ENCODE measurements at places on chromosomes 3 and 15.

GRCh38 chr15:25242957-25243799 is 195.6 kb downstream of the UBE3A start:
- DNase-seq, result no peak

DNA sequence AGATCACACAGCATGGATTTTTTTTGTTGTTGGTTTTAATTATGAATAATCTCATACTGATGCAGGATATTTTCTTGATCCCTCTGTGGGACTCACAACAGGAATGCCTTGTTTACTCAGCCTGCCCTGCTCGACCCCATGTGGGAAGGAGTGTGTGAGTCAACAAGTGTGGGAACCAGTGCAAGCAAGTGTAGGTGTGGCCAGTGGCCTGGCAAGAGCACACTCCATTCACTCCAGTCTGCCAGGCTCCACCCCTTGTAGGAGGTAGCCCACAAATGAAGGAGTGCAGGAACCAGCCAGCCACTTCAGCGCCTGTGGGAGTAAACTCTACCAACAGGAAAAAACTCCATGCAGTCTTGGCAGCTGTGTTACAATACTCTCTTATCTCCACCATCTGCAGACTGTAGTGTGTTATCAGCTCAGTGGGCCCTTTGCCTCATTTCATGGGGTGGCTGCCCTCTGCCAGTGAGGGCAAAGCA is 393.6 kb downstream of the OTOL1 start:
- no peak for DNase-seq

GRCh38 chr3:179181021-179181472 is 32.9 kb downstream of the PIK3CA start:
- DNase-seq, result no peak

DNA sequence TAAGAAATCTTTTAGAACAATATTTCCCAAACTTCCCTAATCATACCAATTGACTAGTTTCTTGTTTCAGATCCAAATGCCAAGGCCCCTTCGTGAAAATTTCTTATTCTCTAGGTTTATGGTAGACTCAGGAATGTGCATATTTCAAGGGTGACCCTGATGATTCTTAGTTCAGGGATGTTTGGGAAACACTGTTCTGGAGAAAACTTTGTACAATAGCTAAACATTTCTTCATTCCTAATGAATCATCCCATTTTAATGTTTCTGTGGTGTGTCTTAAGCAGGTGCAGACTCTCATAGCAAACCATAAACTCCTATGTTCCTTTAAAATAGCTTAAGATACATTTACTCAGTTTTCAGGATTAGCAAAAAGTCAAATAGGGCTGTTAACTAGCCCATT is 314.5 kb downstream of the TIGIT start:
- DNase-seq, result no peak

DNA sequence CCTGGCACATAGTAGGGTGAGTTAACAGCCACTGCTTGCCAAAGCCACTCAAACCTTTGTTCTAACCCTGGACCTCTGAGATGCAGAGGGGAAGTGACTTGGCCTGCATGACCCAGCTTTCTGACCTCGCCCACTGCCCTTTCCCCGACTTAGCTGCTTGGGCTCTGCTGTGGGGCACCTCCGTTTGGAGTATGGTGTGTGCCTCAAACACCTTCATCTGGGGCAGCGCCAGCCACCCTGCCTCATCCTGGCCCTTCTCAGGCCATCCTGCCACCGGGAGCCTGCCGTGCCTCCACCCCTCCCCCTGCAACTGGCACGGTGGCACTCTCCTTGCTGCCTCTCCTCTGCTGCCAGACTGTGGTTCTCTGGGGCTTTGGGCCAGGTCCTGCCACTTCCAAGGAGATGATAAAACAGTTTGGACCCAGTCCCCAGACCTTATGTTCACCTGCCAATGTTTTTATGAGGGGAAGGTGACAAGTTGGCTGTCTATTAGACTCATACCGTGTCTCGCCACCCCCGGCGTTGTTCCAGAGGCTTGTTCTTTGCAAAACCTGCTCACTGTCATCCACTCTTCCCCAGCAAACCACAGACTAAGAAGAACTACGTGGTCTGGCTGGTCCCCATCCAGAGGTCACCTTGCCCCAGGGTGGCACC is 32.2 kb downstream of the SLC6A6 start:
- no peak for DNase-seq
